Activated naive CD4-positive, alpha-beta T cell treated with anti-CD3 and anti-CD28 coated beads, Interleukin-2, amount 50 U/mL, for 72 hours (primary cell): ENCODE measurements at places on chromosomes 12 and 14. TPM values are rescaled to one million over a fixed set of nuclear protein-coding genes. Genes with fewer than 3 reads are reported as not detected.

GRCh38 chr14:30496852-30497251 is 62.1 kb upstream of the G2E3 start:
- no peak for DNase-seq

- DNase-seq: no peak
These were observed 805 bp upstream of the CRACR2A start for GRCh38 chr12:3753544-3754284.

- no peak for DNase-seq
These were observed at the start of gene SIX1 for GRCh38 chr14:60648934-60649874. Gene SIX1, minus strand, starts transcription at chr14:60649477. Its CDS starts 288 bp downstream, at chr14:60649189.

DNA sequence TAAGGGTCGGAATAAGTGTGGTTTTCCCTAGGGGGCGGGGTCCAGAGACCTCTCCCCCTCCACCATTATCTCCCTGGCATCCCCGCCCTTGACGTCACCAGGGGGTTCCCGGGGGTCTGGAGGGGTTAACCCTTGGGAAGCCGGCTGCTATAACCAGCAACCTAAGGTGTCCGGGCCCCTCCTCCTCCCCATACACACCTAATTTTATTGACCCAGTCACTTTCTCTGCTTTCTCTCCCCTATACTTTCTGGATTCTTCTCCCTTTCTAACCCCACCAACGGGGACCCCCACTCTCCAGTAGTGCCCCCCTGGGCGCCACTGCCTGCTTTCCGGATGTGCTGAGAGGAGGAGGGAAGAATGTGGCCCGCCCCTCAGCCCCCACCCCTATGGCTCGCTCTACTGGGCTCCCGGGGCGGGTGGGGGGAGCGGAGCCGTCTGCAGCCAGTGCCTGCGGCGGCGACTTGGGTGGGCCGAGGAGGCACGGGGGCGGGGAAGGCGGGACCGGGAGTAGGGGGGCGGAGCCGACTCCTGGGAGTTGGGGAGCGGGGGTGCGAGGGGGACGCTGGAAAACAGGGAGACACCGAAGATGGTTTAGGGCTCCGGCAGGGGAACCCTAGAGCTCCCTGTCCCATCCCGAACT is 1.8 kb downstream of the GLI1 start:
- no peak for DNase-seq

Gene FGD6
- 1.4 TPM for total RNA-seq

Gene ANKRD33
- not detected for total RNA-seq

Gene TAS2R19
- total RNA-seq: 3.2 TPM

Gene CDK4
- total RNA-seq: 191 TPM

DNA sequence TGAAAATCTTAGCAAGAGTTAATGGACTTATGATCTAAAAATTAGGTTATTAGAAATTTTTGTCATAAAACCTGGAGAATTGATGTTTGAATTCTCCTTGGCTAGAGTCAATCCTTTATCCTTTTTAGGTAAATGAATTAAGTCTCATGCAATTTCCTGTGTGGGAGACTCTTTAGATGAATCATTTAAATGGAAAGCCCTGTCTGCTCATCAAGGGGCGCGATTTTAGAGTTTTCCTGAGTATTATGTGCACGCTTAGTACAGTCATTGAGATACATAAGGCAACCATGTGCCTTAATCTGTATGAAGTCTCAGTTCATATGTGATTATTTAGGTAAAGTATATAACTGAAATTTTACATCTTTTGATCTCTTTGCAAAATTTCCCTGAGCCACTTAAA is 974.7 kb downstream of the NRXN3 start:
- DNase-seq: no peak

GRCh38 chr12:9869307-9870161 is at the start of gene CLEC2B:
Gene CLEC2B, minus strand, starts transcription at chr12:9869354.
- DNase-seq: no peak

Gene ACAD10
- 23.3 TPM for total RNA-seq

- DNase-seq: peak; percentile 75
These were observed at the start of gene FLVCR2 for GRCh38 chr14:75578102-75578785. Gene FLVCR2, plus strand, starts transcription at chr14:75578620. Its CDS starts 353 bp downstream, at chr14:75578973.

DNA sequence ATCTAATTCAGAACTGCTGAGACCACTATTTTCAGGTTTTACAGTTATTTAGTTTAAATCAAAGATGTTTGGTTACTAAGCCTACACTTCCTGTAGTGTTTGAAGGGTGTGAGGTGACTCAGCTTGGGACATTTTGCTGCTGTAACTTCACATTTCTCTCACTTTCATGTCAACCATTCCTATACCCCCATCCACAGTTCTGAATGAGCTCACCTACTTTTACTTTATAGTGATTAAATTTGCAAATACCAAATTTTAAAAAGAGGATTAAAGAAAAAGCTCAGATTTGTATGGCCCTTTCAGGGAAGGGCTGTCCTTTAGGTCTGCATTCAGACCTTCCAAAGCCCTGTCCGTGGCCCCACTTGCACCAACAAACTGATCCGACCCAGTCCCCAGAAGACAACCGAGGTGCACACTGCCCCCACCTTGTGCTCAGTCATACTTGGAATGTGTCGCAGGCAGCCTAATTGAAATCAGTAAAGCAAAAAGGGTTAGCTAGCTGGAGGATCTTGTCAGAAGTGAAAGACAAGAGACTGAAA is 174.4 kb downstream of the MON2 start:
- no peak for DNase-seq

Gene NYNRIN
- 0.14 TPM for total RNA-seq

DNA sequence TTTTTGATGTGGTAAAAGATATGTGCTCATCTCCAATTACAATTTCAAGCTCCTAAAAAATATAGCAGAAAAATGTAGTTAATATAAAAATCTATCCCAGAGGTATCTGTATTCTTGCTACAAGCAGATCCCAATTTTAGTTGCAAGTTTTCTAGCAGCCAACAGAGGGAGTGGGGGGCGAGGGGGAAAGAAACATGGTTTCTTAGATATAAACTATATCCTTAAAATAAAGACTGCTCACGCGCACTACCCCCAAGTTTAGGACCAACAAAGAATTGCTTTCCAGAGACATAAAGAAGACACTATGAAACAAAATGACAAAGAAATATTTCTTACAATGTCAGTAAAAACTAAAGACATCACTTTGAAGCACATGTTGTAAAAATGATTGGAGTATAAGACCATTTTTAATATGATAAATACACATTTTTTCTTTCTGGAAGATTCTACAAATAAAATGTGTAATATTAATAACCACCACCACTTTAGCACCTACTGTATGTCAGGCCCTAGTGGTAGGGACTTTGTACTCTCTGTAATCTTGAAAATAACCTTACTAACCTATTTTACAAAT is 5.4 kb downstream of the MAGOHB start:
- DNase-seq: no peak

DNA sequence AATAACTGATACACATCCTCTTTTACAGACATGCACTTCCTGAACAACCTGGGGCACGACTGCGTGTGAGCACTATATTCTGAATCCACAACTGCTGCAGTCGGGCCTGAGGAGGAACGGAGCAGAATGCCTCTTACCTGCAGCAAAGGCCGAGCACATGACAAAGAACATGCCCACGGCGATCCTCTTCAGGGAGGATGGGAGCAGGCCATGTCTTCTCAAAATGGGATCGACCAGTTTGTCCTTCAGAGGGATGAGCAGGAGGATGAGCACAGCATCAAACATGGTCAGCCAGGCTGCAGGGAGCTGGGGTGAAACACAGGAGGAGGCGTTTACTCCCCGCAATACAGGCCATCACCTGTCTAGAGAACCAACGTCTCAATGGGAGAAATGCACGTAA is 15.1 kb downstream of the SLC15A4 start:
- no peak for DNase-seq

- no peak for DNase-seq
These were observed 20.9 kb downstream of the SENP1 start for GRCh38 chr12:48084841-48085460.

- no peak for DNase-seq
These were observed 714.2 kb downstream of the SLC6A15 start for GRCh38 chr12:84198294-84198946.

Gene RNASE7
- total RNA-seq: not detected

- no peak for DNase-seq
These were observed 50.8 kb downstream of the GALNT9 start for GRCh38 chr12:132278401-132279183.

DNA sequence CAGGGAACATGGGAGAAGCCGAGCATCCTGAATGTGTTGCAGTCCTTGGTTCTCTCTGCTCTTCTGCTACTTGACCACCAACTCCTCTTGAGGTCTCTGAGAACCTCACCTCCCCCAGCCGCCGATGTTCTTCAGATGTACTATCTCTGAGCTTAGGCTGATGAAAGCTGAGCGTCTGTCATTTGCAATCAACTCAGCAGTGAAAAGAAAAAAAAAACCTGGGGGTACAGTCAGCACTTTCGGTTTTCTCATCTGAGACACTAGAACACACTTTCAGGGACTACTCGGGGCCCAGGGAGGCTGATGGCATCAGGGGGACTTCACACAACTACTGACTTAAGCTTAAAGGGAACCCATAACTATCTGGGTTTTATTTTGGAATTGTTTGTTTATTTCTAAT is 9.6 kb upstream of the FLVCR2 start:
- no peak for DNase-seq

GRCh38 chr14:70696026-70696425 is 54.3 kb downstream of the TTC9 start:
- no peak for DNase-seq

GRCh38 chr14:94180655-94181271 is 6.6 kb downstream of the PPP4R4 start:
- no peak for DNase-seq

Gene SLC7A8
- total RNA-seq: 1.2 TPM

DNA sequence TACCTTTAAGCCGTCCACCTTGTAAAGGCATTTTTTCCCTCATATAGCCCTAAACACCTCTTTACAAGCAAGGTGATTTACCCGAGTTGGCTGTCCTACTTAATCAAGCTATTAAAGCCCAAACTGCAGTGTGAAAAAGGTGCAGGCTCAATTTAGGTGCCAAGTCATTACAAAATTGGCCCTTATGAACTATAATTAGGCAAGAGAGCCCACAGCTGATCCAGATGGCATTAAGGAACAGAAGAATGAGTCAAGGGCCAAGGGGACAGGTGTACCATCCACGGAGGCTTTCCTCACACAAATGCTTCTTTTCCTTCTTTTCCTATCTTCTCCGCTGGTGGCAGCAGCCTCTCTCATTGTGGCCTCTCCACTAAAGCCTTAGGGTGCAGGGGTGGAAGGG is 90.5 kb downstream of the TTC8 start:
- no peak for DNase-seq

Gene BCL7A
- 3.3 TPM for total RNA-seq
